8988T (cell line): ENCODE measurements at places on chromosomes 5 and 9.
A peak's percentile ranks its signal among the peaks of the same experiment; 100 is the strongest.

GRCh38 chr5:105506692-105507277, 1944.2 kb upstream of the NUDT12 start:
- DNase-seq = no peak

DNA sequence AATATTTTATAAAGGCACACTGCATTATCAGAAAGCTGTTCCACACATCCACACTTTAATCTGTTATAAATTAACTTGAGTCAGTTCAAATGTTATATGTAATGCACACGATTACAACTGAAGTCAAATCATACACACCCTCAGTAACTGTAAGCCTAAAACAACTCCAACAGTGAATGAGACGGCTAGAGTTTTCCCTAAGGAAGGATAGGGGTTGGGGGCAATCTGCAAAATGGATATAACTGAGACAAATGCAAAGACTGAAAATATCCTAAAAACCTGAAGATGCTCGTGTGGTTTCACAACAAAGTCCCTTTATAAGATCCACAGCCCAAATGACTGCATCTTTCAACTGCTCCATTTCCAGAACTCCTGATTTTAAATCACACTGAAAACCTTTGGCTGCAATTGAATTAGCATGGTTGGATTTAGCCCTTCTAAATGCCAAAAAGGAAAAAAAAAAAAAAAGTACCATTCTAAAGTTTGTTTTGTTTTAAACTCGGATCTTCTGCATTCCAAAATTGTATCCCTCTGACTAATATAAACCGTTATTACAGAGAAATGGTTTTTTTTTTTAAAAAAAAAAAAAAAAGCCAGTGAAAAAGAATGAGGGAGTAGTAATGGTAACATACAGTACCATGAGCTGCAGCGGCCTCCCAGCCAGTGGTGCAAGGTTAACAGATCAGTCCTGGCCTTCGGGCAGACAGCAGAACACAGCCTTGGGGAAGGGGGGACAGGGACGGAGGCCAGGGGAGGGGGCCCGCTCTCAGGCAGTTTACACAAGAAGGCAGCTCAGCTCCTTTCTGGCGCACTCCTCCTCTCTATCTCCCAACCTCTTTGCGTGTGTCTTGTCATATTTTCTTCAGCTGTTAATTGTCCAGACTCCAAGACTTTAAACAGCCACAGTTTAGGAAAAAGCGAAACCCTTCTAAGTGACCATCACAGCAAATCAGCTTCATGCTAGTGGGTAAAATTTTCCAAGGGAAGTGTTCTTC, 166.1 kb downstream of the BNC2 start:
- no peak for DNase-seq

DNA sequence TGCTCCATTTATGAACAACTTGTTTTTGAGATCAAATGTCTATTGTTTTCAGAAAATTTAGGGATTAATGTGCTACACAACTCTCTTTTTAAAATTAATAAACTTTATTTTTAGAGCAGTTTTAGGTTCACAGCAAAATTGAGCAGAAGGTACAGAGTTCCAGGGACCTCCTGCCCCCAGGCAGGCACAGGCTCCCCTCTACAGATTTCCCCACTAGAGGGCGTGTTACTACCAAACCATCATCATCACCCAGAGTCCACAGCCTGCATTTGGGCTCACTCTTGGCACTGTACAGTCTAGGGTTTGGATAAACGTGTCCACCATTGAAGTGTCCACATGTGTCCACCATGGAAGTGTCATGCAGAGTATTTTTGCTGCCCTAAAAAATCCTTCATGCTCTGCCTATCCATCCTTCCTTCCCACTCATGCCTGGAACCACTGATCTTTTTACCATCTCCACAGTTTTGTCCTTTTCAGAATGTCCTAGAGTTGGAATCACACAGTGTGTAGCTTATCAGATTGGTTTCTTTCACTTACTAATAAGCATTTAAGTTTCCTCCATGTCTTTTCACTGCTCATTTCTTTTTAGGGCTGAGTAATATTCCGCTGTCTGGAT, 61.7 kb downstream of the MRPL36 start:
- peak; percentile 84 for DNase-seq

- no peak for DNase-seq
Measured at GRCh38 chr5:112062181-112062580, 305.2 kb upstream of the NREP start.

DNA sequence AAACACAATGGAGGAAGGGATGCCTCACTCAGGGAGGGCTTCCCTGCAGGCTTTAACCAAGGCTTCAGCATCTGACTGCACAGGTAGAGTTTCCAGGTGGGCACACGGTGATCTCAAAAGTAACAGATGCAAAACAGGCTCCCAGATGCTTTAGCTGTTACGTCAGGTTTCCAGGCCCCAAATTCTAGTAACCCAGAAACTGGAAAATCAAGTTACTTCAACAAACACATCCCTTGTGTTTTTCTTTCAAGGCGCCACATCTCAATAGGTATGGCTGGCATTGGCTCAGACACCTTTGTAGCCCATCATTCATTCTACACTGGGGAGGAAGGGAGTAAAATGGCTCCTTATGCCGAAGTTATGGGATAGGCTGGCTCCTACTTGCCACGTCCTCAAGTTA, 27.4 kb downstream of the NRG2 start:
- DNase-seq = no peak

GRCh38 chr5:122172207-122172606, 42.9 kb downstream of the ZNF474 start:
- DNase-seq = no peak

- no peak for DNase-seq
Measured at GRCh38 chr9:10237584-10237983, 375.2 kb downstream of the PTPRD start.

- no peak for DNase-seq
Measured at GRCh38 chr5:141245250-141245717, at the start of gene PCDHB15. Gene PCDHB15, plus strand, starts transcription at chr5:141245395. Its CDS starts 184 bp downstream, at chr5:141245579.

- no peak for DNase-seq
Measured at GRCh38 chr9:74858751-74859414, 28.8 kb downstream of the TRPM6 start.

DNA sequence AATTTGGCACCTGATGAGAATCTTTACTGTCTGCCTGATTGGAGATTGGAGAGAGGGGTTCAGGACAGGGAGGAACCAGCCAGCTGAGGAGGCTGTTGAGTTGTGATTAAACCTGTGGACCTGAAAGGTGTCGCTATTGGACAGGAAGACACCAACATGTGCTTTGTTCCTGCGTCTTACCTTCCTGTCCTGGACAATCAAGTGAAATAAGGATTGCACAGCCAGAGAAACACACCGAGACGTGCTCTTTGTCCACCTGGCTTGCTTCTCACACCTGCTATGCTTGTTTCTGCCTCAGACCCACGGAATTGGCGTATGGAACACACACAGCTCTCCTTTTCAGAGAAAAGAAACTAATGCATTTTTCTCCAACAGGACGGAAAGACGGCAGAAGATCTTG, 57.7 kb upstream of the CTSL start:
- DNase-seq = no peak

GRCh38 chr9:109616571-109617120, 118.5 kb upstream of the PTPN3 start:
- DNase-seq = no peak

DNA sequence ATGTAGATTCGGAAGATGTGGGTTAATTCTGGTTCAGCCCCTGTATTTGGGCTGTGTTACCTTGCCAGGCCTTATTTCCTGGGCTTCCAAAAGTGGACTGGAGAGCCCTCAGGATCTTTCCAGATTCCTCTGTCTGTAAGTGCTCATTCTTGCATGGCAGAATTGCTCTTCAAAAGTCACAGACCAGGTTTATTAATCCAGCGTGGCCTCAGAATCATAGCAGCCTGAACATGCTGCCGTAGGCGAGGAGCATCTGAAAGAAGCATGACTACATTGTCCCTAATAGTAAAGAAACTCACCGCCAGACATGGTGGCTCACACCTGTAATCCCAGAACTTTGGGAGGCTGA, 307.8 kb downstream of the GADD45G start:
- no peak for DNase-seq

DNA sequence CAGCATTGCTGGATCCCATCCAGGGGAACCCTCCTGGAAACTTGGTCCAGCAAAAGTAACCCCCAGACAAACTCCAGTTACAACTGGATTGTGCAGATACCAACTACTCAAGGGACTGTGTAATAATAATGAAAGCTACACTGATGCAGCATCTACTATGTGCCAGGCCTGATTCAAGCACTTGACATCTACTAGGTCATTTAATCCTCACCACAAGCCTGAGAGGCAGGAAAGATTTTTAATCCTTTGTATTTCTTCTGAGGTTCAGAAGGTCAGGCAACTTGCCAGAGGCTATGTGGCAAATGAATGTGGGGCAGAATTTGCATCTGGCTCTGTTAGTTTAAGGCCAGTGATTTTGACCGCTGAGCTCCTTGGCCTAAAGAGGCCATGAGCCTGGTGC, 29.5 kb upstream of the FOXI1 start:
- DNase-seq = no peak

DNA sequence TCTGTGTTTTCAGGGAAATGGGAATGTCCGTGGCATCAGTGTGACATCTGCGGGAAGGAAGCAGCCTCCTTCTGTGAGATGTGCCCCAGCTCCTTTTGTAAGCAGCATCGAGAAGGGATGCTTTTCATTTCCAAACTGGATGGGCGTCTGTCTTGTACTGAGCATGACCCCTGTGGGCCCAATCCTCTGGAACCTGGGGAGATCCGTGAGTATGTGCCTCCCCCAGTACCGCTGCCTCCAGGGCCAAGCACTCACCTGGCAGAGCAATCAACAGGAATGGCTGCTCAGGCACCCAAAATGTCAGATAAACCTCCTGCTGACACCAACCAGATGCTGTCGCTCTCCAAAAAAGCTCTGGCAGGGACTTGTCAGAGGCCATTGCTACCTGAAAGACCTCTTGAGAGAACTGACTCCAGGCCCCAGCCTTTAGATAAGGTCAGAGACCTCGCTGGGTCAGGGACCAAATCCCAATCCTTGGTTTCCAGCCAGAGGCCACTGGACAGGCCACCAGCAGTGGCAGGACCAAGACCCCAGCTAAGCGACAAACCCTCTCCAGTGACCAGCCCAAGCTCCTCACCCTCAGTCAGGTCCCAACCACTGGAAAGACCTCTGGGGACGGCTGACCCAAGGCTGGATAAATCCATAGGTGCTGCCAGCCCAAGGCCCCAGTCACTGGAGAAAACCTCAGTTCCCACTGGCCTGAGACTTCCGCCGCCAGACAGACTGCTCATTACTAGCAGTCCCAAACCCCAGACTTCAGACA, 9.5 kb downstream of the RAB24 start:
- no peak for DNase-seq

- DNase-seq = no peak
Measured at GRCh38 chr5:154002511-154003020, 36.1 kb downstream of the FAM114A2 start.

GRCh38 chr9:104808035-104808614, 44.2 kb downstream of the NIPSNAP3B start:
- DNase-seq = no peak

DNA sequence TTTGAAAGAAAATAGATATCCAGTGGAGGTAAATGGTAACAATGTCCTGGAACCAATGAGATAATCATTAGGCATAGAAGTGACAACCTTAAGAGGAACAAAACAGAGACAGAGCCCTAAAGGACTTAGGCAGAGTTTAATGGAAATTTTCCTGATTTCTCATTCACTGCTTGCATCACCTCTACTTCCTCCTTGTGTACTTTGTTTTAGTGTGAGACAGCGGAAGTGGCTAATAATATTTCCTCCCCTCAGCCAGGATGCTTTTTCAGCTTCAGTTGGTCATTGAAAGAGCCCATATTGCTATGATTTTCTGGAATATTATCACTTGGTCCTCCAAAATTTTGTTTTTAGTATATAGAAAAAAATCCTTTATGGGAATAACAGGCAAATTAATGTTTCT, 153.4 kb upstream of the MPDZ start:
- DNase-seq = no peak

DNA sequence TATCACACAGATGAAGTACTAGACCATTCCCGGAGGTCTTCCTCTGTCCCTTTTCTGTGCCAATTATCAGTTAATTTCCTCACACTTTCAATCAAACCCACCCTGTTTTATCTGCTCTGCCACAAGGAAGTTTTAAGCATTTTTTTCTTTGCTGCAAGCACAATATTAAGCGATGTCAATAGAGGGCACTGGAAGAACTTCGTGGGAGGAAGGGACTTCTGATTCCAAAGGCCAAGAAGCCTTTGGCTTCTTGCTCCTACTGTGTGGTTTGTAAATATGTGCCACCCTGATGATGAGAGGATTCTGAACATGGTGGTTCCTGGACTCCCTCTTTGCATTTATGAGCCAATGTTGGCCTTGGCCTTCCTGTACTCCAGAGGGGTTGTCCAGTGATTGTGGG, 1712.5 kb upstream of the C9orf72 start:
- no peak for DNase-seq

DNA sequence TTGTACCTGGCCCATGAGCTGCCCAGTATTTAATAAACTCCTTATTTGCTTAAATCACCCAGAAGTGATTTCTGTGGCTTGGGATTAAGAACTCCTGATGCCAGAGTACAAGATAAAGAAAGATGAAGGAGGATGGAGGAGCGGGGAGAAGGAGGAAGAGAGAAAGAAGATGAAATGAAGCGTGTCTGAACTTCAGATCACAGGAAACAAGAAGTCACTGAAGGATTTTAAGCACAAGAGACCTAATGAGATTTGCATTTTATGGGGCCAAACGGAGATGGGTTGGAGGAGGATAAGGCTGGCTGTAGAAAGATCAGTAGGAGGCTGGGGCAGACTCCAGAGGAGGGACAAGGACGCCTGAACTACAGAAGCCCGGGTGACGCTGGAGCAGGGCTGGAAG, 3.1 kb downstream of the EIF4E1B start:
- DNase-seq = no peak

DNA sequence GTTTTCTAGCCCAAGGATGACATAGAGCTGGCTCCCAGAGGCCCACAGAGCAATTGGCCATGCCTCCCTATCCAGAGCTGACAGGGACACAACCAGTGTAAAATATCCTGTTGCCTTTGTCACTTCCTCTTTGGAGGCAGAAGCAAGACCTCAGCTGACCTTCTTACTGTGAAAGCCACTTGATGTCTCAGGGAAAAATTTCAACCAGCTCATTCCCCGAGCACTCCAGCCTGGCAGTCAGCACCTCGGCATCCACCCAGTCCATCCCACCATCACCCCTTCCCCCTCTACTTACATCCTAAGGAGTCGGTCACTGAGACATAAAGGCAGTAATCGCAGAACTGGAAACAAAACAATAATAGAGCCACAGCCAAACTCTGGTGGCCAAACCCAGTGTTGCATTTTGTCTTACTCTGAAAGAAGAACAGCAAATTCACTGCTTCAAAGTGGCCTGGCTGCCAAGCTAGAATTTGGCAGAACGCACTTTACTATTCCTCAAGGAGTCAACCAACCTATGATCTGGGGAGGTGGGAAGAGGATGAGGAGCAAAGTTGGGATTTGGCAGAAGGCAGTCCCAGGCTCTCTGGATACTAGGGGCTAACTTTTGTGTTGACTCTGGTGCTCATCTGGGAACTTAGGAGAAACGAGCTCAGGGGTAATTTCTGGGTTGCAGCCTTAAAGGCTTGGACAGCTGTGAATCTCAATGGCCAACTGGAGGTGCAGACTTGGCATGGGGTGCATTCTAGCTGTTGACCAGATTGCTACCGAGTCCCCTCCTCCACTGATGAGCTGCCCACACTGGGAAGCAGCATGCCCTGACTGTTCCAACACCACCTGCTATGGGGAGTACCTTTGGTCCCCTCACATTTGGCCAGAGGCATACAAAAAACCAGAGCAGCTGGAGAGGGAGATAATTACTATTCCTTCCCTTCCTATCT, 13.6 kb downstream of the NIPAL4 start:
- DNase-seq = no peak

GRCh38 chr5:130138406-130139045, 234.3 kb downstream of the CHSY3 start:
- no peak for DNase-seq
